ENCODE measurements at places on chromosomes 16 and 17.
A peak's percentile ranks its signal among the peaks of the same experiment; 100 is the strongest.

GRCh38 chr16:50522324-50522723, 25.9 kb upstream of the NKD1 start:
- DNase-seq: no peak

GRCh38 chr17:7293816-7294613, 424 bp downstream of the YBX2 start:
- DNase-seq: peak; percentile 54

DNA sequence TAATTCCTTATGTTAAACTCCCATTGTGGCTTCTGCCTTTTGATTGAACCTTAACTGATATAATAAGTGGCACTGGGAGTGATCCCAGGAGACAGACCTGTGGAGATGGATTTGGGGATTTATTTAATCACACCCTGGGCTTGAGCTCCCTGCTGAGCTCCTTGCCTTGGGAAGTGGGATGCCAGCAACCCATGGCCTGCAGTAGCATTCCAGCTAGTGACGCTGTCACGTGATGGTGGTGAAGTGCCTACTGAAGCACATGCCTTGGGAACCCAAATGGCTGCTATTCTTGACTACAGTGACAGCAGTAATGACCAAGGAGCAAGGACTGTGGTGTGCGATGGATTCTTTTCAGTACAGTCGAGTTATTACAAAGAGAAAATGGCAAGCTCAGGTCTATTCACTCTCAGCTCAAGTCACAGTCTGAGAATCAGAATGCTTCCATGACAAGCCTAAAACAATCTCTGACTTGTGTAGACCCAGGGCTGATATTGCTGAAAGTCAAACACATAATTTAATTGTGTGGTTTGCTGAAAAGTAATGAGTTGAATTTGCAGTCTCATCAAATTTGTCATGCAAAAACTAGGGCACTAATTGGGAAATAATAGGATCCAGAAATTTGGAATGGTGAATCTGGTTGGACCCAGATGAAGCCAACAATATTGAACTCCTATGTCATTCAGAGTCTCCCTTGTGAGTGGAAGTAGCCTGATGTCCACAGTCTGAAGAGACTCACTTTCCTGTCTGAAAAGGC, 47.1 kb downstream of the BCL7C start:
- no peak for DNase-seq

GRCh38 chr16:3089717-3090592, 9.1 kb downstream of the ZSCAN10 start:
- no peak for DNase-seq

DNA sequence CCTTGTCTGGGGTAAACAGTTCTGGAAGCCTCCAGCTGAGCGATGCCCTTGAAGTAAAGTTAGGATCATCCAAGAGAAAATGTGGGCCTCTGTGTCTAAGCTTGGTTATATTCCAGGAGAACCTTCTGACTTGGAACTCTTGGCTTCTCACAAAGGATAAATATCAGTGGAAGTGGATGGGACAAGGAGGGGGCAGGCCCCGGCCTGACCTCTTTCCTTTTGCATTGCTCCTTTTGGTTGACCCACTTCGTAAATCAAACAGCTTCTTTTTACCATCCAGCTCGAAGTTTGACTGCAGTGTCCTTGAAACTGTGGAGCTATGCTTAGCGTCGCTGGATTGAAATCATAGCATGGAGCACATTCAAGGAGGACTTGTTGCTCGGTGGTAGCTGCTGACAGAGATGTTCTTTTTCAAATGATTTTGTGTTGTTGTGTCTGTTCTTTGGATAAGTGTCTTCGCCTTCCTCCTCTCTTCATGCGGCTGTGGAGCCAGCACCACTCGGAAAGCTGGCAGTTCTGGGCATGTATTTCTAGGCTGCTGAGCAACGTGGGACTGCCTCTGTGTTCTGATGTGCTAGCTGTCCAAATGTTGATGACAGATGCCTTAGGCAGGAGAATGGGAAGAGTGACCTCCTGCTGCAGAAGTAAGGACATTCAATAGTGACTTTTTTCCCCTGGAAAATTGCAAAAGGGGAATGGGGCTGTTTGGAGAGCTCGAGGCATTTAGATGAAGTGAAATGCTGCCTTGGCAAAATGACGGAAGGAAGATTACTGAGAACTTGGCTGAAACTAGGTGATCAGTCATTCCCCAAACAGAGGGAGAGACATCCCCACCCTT, 4.5 kb downstream of the MINK1 start:
- DNase-seq: no peak

- no peak for DNase-seq
These were observed 80.1 kb downstream of the MGAT5B start for GRCh38 chr17:76948301-76948700.

GRCh38 chr17:51505450-51505849, 245.1 kb downstream of the UTP18 start:
- no peak for DNase-seq

DNA sequence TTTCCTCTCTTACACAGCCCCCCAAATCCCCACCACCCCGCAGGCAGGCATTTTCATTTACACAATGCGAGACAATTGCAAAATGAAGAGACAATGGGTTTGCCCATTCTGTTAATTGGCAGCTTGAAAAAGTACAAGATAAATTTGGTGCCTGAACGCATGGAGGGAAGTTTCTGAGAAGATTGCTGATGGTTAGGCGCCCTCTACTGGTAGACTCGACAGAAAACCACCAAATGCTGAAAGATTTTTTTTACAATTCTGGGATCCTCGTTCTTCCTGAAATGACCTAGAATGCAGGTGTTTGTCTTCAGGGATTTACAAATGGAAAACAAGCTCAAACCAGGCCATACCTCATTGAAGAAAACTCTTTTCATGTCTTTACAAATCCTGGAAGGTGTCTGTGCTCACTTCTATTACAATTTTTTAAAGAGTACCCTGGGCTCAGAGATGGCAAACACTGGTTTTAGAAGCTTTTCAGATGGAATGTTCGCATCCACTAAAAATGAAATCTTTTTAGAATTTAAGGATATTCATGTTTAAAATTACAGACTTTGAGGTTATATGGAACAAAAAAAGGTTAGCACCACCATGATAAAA, 338.5 kb downstream of the PMP22 start:
- DNase-seq: peak; percentile 85

DNA sequence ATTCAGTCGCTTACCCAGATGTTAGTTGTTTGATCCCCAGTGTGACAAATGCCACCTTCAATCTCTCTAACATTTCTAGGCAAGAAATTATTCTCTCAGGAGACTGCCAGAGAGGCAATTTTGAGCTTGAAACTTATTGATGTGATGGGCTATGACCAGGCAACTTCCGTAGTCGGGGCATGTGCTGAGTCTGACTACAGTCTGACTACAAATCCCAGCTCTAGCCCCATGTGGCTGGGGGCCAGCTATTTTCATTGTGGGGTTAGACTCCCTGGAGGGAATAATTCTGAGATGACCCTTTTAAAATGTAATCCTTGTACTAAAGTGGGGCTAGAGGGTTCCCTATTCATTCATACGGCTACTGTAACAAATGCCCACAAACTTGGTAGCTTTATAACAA, 65.9 kb downstream of the RBFOX1 start:
- DNase-seq: no peak

GRCh38 chr17:45197108-45197507, 24.6 kb upstream of the FMNL1 start:
- no peak for DNase-seq

- no peak for DNase-seq
These were observed 14.1 kb upstream of the UTP6 start for GRCh38 chr17:31915456-31916100.

- no peak for DNase-seq
These were observed 302.7 kb upstream of the PMFBP1 start for GRCh38 chr16:72474501-72475123.

GRCh38 chr16:81928271-81928918, 82.9 kb downstream of the SDR42E1 start:
- DNase-seq: no peak

DNA sequence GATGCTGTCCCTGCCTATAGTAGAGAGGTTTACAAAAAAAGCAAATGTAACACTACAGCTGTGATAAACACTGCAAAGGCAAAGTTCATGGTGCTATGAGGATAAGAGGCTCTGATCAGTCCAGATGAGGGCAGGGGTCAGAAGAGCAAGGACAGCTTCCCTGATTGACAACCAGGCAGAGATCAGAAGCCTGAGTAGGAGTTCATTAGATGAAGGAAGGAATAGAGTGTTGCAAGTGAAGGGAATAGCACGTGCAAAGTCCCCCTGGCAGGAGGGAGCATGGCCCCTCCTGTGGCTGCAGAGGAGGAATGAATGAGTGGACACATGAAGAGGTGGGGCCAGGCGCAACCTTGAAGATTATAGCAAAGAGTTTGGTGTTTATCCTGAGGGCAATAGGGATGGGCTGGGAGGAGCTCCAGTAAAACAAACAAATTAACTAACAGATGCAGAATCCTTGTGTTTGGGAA, 208.4 kb upstream of the IRX5 start:
- no peak for DNase-seq

GRCh38 chr17:44844390-44844830, 3.3 kb upstream of the HIGD1B start:
- no peak for DNase-seq

DNA sequence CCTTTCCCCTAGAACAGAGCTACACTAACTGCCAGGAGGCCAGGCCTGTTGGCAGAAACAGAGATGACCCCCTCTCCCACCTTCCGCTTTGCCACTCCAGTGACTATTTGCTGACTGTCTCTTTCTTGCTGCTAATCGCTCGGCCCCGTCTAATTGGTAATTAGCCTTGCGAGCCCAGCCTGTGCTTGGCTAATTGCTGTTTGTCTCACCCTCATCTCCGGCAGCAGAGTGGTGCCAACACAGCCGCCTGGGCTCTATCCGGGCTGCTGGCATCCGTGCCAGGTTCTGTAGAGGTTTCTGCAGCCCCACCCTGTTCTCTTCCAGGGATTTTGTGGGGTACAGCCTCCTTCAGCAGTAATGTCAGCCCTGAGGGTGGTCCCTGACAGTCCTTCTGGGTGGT, 27.4 kb upstream of the PHB1 start:
- DNase-seq: no peak

- DNase-seq: no peak
These were observed 438.8 kb downstream of the PMP22 start for GRCh38 chr17:14826358-14826757.

GRCh38 chr16:74466872-74467271, 45.6 kb upstream of the CLEC18B start:
- DNase-seq: no peak

DNA sequence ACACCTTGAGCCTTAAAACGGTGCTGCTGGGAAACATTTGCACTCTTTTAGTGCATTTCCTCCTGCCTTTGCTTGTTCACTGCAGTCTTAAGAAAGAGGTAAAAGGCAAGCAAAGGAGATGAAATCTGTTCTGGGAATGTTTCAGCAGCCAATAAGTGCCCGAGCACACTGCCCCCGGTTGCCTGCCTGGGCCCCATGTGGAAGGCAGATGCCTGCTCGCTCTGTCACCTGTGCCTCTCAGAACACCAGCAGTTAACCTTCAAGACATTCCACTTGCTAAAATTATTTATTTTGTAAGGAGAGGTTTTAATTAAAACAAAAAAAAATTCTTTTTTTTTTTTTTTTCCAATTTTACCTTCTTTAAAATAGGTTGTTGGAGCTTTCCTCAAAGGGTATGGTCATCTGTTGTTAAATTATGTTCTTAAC, 4.4 kb downstream of the SOX9 start:
- no peak for DNase-seq

GRCh38 chr17:13073018-13073417, 55.2 kb upstream of the ELAC2 start:
- DNase-seq: no peak

- no peak for DNase-seq
These were observed 20.2 kb upstream of the CES1 start for GRCh38 chr16:55853114-55853513.

DNA sequence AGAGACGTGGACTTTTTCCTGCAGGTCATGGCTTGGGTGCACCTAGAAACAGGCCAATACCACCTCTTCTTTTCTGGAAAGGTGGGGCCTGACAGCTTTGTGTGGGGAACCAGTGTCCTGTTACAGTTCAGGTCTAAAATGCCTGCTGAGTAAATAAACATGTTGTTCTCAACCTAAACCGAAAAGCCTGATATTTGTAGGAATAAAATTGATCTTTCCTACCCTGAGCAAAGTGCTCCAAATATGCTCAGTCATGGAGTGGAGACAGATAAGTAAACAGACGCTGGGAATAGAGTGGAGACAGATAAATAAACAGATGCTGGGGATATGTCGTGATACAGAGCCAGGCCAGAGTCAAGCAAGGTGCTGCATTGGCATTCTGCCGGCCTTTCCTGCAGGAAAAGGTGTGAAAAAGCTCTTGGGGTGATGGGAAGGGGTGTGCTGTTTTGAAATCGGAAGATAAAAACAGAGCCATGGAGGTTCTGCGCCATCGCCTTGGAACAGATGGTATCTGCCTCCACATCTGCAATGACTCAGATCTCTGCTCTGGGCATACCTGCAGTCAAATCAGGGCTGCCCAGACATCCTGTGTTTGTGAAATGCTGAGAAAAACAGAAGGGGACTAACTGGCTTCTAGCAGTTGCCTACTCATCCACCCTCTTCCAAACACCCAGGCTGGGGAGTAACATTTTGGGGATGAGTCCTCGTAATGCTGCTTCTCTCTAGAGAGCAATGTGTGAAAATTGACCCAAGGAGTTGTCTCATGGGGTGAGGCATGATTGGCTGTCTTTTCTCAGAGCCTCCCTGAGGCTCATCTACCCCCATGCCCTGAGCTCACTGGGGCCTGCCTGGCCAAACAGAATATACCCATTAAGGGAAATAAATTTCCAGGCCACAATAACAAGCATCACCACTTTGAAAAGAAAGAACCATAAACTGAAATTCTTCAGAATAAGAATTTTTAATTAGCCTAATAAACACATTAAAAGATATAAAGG, 16.8 kb upstream of the TRPV2 start:
- no peak for DNase-seq

- DNase-seq: no peak
These were observed 1.5 kb upstream of the KRTAP3-1 start for GRCh38 chr17:41010441-41010840.

DNA sequence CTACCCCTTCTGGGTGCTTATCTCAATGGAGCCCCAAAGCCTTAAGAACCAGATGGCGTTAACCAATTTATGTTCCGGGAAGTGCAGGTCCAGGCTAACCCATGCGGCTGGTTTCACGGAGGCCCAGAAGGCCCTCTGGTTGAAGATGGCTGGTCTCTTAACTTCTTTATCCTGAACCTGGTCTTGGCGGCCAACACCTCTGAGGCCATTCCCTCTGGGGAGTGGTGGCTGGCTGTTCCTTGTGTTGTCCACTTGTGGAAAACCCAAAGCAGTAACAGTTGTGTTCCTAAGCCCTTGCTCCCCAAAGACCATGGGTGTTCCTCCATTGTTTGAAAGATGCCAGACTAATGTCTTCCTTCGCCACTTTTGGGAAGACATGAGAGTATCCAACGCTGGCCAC, 1.5 kb downstream of the CDYL2 start:
- no peak for DNase-seq

GRCh38 chr16:57639172-57639887, 10.9 kb downstream of the ADGRG1 start:
- DNase-seq: peak; percentile 81

Measured in hepatocyte (in vitro differentiated cells).